Cerebellar nuclear complex (tissue), 1 donor: ENCODE measurements at places on chromosomes 2 and 18.

DNA sequence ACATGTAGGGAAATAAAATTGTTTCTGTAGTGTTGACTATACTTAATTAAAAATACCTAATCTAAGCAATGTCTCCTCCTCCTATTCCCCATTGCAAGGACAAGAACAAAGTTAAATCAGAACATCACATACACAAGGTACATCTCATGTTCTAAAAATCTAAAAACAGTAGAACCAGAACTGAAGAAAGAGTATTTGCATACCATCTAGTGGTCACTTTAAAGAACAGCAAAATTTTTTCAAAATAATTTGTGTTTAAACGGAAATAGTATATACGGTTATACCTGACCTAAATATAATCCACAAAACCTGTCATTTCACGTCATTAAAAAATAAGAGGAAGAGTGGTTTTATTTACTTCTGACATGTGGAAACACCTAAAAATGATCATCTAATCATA is 294.3 kb upstream of the KCNH7 start:
- no peak for DNase-seq

GRCh38 chr2:54065411-54065810 is 50.0 kb upstream of the ACYP2 start:
- DNase-seq = peak; percentile 37

DNA sequence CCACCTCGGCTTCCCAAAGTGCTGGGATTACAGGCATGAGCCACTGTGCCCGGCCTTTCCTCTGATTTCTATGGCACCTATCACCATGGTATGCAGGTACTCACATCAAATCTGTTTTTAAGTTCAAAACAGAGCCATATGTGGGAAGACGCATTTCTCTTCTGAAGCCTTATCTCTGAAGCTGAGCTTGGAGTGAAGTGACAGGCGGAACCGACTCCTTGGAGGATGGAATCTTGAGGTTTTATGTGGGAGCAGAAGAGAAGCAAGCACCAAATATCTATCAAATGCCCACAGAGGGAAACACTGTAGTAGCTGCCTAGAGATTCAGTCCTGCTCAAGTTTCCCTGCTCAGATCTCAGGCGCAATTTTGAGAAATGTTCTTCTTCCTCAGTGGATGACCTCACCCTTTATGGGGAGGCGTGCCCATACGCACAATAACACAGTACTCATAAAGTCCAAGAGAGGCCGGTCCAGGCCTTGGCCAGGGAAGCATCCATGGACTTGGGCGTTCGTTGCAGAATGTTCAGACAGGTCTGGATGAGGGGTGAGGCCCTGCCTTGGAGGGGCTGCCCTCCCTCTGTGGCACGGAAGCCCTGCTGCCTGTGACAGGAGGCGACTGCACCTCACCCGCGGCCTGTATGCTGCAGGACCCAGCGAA is 67.9 kb downstream of the HNRNPLL start:
- DNase-seq = no peak

- DNase-seq = no peak
These were observed 63.6 kb downstream of the ASXL2 start for GRCh38 chr2:25814681-25815080.
